SW 1271 (cell line): ENCODE measurements at places on chromosomes 6 and 20.

GRCh38 chr20:63059684-63060056 lies 52.9 kb upstream of the BHLHE23 start:
- DNase-seq, result no peak

DNA sequence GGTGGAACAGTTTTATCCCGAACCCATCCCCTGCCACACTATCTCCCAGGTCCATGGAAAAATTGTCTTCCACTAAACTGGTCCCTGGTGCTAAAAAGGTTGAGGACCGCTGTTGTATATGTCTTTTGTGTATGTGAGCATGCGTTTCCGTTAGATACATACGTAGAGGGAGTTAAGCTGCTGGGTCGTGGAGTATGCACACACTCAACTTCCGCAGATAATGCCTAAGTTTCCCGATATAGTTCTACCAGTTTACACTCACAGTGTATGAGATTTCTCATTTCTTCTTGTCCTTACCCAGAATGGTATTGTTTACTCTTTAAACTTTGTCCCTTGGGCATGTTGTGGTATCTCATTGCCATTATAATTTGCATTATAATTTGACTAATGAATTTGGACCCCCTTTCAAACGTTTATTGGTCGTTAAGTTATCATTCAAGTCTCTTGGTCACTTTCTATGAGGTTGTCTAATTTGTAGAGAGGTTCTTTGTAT lies 50.5 kb upstream of the SCAF8 start:
- no peak for DNase-seq

GRCh38 chr20:19953606-19954005 lies 63.6 kb upstream of the NAA20 start:
- DNase-seq, result no peak

- no peak for DNase-seq
These were observed 55.0 kb downstream of the TBC1D7 start for GRCh38 chr6:13273202-13273930.

DNA sequence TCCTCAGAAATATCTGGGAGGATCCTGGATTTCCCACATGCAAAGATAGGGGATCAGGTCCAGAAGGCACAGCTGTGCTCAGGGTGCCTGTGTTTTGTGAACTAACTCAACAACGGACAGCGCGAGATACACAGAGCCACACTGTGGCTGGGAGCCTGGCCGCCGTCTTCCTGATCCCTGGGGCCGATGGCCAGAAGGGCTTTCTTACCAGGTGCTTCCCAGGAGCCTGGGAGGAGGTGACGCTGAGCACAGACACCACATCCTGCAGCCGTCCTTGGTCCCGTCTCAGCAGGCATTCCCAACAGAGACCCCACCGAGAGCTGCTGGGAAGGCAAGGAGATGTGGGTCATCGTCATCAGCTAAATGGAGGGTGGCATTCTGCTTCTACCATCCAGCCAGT lies 144.6 kb upstream of the AFDN start:
- DNase-seq, result no peak

DNA sequence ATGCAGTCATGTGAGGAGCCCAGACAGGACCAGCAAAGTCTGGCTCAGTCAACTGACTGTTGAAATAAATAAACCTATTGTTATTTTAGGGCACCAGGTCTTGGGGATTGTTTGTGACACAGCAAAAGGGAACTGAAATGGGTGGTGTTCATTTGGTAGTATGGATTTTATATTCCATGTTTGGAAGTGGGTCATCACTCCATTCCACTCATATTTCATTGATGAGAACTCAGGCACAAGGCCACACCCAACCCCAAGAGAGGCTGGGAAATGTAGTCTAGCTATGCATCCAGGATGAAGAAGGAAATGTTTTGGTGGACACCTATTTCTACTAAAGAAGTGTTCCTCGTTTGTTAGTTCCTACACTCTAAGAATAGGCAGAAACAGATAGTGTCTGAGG lies 64.9 kb upstream of the BTBD3 start:
- DNase-seq, result peak; percentile 26

DNA sequence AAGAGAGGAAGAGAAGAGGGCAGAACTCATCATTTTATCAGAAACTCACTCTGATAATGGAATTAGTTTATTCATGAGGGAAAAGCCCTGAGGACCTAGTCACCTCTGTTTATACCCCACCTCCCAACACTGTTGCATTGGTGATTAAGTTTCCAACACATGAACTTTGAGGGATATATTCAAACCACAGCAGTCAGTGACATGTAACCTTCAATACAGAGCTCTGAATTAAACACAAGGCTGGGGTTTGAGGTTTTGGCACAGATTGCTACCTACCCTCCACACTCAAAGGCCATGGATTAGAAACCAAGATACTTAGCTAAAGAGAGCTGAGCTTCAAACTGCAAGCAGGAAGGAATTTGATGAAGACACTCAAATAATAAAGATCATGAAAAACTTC lies 48.5 kb upstream of the MOCS1 start:
- DNase-seq, result no peak

DNA sequence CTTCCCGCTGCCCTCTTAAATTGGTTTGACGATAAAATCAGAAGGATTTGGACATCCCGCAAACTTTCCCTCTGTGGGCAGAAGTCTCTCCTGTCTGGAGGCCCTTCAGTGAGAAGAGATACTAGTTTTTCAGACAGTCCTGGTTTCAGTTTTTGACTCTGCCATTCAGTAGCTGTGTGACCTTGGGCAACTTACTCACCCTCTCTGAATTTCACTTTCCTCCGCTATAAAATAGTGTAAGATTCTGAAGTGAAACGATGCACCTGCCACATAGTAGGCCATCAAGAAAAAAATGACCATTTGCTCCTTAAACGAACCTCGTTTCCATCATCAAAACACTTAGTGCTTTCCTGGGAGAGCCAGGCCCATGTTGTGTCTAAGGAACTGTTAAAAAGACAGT lies 97.2 kb downstream of the LINC00237 start:
- no peak for DNase-seq

- DNase-seq, result no peak
These were observed 199.1 kb downstream of the COL9A1 start for GRCh38 chr6:70103798-70104197.

- no peak for DNase-seq
These were observed 117.2 kb downstream of the PDSS2 start for GRCh38 chr6:107342144-107342543.

- DNase-seq, result no peak
These were observed 51.2 kb downstream of the ORC3 start for GRCh38 chr6:87641065-87641692.

DNA sequence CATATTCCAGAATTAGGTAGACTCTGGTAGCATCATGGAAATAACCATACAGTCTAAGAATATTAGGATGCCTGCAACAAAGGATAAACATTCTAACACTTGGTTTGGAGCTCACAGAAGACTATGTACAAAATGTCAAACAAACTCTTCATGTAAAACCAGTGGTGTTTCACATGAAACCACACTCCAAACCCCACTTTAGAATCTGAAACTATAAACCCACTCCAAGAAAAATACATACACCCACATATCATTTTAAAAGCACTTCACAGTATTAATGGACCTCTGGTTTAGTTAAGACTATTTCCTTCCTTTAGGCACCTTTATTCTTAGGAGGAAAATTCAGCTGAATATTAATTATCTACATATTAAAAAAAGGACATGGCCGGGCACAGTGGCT lies 10.5 kb downstream of the AURKA start:
- no peak for DNase-seq

DNA sequence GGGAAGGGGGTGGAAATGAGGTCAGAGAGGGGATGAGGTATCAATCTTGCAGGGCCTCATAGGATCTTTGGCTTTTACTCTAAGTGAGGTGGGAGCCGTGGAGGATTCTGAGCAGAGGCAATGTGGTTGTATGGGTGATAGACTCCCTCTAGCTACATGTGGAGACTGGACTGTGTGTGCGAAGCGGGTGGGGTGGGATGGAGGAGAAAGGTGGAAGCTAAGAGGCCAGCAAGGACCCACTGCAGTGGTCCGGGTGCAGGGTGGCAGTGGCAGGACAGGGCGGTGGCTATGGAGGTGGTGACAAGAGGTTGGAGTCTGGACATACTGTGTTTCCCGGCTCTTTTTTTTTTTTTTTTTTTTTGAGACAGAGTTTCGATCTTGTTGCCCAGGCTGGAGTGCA lies 62.4 kb upstream of the PTPN1 start:
- no peak for DNase-seq

DNA sequence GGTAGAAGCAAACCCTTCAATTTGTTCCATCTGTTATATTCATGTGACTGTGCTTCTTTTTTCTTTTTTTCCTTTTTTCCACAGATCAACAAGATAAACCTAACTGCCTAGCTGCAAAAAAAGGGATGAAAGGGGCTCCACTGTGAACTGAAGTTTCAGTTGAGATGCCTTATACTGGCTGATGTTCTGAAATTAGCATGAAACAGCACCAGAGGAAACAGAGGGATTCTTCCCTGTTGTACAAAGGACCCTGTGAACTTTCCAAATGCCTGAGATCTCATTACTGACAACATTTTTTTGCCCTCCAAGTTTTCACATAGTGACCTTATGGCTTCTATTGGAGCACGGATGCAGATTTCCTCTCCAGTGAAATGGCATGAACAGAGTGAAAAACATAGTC lies 302.7 kb upstream of the TFAP2D start:
- no peak for DNase-seq

GRCh38 chr20:3785240-3786125 lies 1.1 kb downstream of the CENPB start:
- DNase-seq, result no peak

GRCh38 chr20:7305976-7306375 lies 538.5 kb downstream of the BMP2 start:
- no peak for DNase-seq

DNA sequence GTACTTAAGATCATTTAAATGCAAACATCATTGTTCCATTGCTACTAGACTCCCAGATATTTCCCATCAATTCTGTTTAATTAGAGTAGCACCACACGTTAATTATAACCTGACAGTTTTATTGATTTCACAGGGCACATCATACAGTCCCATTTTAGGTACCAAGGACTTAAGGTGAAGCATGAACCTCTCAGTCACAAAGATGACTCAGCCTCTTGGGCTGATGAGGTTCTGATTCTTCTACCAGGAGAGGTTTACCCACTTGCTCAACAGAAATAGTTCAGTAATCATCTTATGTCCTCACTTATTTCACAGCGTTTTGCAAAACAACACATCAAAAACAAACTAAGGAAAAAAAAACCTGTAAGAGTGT lies 98.5 kb downstream of the HIVEP2 start:
- peak; percentile 49 for DNase-seq

- no peak for DNase-seq
These were observed 47.1 kb downstream of the ELMO2 start for GRCh38 chr20:46359233-46359751.

- no peak for DNase-seq
These were observed 4.9 kb downstream of the TRAF3IP2 start for GRCh38 chr6:111600588-111601445.

GRCh38 chr6:1612974-1613306 lies 3.2 kb downstream of the FOXC1 start:
- DNase-seq, result no peak

- no peak for DNase-seq
These were observed 28.2 kb downstream of the NDRG3 start for GRCh38 chr20:36717657-36718056.

DNA sequence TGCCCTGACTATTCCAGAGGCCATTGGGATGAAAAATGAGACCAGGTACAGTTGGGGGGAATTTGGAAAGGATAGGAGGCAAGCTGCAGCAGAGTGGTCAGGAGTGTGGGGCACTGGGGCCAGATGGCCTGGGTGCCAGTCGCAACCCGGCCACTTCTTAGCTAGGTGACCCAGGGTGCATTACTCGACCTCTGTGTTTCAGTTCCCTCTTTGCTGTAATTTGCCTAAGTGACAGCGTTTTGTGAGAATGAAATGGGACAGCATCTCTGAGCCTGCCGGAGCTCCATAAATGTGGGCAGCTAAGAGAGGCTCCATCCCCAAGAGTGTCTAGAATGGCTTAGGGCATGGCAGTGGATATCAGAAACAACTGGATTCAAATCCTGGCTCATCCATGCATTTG lies 13.9 kb downstream of the LRFN2 start:
- no peak for DNase-seq

DNA sequence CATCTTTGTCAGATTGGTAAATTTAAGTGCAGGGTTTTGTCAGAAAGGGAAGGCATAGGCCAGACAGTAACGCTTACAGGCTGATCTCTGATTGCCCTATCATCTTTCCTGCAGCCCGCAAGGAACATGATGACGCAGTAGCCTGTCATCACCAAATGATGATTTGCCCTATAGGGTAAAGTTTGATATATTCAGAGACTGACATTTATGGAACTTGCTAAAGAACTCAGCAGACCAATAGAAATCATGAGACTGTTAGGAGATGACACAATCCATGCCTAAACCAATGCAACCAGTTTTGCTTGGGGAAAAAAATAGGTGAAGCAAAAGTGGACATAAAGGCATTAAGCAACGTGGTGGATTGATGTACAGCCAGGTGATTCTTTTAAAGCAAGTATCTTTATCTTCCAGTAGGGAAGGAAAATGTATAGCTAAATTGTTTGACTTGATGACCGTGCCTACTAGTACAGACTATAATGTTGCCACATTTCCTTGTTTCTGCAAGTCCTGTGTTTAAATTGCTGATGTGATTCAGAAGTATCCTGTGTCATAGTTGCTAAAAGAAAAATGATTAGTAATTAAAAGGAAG lies 2.4 kb downstream of the NUS1 start:
- DNase-seq, result no peak

GRCh38 chr20:45405571-45406259 lies 2.4 kb upstream of the DBNDD2 start:
- DNase-seq, result peak; percentile 50

GRCh38 chr6:134420614-134421181 lies 102.8 kb upstream of the SGK1 start:
- peak; percentile 72 for DNase-seq

DNA sequence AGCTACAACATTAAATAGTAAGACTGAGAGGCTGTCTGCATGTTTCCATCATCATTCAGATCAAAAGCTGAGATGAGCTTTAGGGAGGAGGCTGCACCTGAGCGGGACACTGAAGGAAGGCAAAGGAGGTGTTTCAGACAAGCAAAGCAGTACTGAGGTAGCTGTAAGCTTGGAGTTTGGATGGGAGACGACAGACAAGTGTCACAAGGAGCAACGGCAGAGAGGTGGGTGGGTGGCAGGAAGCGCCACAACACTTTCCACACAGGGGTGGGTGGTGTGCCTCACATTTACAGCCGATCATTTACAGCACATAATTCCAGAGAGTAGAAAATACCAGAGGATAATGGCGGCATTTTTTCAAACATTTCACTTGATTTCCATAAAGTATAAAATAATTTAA lies 205.5 kb upstream of the SHLD1 start:
- no peak for DNase-seq

DNA sequence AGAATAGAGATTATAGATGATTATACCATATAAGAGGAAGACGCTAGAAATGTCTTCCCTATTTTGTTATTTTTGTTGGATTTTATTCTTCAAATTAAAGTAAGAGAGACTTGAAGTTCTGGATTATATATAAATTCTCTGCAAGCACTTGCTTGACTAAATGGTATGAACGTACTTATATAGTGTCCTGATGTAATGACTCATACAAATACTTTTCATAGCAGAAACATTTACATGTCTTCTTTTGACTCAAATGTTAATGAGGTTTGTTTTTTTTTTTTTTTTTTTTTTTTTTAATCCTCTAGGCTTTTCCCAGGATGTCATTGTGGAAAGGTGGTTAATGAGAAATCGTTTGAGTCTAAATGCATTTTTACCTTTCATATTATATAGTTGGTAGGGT lies 55.0 kb downstream of the PDE7B start:
- DNase-seq, result no peak
